ENCODE measurements at places on chromosomes 4 and X.

GRCh38 chr4:6196324-6196723 is 4.0 kb downstream of the JAKMIP1 start:
- DNase-seq: no peak

- no peak for DNase-seq
Measured at GRCh38 chrX:52990848-52991247, 32.5 kb upstream of the FAM156A start.

- DNase-seq: no peak
Measured at GRCh38 chr4:173446416-173446815, 47.5 kb upstream of the SCRG1 start.

GRCh38 chrX:43513085-43513484 is 143.0 kb upstream of the MAOA start:
- DNase-seq: no peak

DNA sequence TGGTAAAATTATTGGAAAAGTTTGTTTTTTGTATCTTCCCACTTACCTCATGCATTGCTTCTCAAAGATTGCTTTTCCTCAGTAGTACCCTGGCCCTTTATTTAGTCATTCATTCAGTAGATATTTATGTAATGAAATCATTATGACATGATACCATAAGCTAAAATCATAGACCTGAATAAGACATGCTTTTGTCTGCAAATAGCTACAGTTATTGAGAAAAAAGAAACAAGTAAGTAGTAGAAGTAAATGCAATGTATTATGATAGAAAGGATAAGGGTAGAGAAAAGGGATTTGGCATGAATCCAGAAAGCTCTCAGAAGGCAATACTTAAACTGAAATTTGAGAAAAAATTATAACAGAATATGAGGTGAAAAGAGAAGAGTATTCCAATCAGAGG is 352.5 kb downstream of the GPM6A start:
- no peak for DNase-seq

GRCh38 chr4:26308568-26308967 is 12.2 kb upstream of the RBPJ start:
- DNase-seq: no peak

Data from COLO829 (cell line).